Stimulated activated CD4-positive, alpha-beta T cell treated with anti-CD3 and anti-CD28 coated beads, Interleukin-4, amount 100 ng/mL, for 4 hours (primary cell): ENCODE measurements at places on chromosomes 13 and 19.
A peak's percentile ranks its signal among the peaks of the same experiment; 100 is the strongest.

DNA sequence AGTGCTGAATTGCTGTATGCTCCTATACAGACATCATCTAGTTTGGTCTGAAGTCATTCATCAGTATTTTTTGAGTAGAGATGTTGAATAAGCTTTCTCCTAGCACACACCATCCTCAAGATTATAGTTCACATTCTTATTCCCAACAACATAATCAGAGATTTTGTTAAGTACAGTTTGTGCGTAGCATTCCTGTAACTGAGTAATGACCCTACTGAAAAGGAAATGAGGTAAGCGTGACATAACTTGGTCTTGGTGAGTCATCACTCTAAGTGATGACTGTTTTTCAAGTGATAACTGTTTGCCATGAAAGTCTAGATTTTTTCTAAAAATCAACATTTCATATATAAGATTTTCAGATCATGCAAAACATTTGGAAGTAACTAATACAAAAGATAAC is 18.5 kb upstream of the FAM216B start:
- no peak for DNase-seq

DNA sequence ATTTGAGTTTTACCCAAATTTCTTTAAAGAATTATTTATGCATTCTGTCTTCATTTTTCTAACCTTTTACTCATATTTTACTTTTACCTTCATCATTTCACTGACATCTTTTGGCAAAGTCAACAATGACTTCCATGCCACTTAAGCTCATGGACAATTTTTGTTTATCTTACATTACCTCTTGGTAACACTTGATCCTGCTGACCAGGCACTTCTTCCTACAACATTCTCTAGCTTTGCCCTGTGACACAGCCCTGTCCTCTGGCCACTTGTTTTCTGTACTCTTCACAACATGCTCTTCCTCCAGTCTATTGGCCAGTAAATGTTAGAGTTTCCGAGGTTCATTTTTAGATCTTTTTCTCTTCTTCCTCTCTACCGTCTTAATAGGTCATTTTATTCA is 377.2 kb downstream of the SUCLA2 start:
- no peak for DNase-seq

- no peak for DNase-seq
These were observed 46.2 kb downstream of the IPO5 start for GRCh38 chr13:97999653-98000052.

DNA sequence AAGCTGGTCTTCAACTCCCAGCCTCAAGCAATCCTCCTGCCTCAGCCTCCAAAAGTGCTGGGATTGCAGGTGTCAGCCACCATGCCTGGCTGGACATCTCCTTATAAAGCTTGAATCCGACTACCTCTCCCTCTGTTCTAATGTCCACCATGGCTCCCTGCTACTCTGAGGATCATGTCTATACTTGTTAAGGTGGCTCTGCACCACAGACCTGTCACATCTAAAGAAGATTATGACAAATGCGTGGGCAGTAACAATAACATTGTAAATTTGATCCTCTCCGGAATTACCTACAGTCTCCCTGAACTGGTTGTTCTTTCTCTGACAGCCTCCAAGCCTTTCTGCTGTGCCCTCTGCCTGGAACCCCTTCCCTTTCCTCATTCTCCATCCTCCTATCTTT is 1.8 kb downstream of the NXNL1 start:
- no peak for DNase-seq

- no peak for DNase-seq
These were observed 13.5 kb downstream of the ERVV-2 start for GRCh38 chr19:53057904-53058580.

DNA sequence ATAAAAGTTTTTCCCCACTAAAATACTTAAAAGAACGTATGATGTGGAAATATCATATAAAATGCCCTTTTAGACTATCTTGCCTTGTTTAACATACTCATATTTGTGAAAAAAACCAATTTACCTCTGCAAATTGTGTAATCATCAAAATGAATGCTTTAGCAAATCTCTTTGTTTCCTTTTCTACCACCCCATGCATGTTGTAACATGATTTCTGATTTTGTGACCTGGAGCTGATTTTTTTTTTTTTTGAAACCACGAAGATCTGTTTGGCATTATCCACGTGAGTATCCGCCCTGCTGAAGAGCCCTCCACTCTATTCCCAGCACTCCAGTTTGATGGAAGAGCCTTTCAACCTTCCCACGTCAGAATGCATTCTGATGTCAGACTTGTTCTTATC is 245.8 kb upstream of the NBEA start:
- DNase-seq = no peak

DNA sequence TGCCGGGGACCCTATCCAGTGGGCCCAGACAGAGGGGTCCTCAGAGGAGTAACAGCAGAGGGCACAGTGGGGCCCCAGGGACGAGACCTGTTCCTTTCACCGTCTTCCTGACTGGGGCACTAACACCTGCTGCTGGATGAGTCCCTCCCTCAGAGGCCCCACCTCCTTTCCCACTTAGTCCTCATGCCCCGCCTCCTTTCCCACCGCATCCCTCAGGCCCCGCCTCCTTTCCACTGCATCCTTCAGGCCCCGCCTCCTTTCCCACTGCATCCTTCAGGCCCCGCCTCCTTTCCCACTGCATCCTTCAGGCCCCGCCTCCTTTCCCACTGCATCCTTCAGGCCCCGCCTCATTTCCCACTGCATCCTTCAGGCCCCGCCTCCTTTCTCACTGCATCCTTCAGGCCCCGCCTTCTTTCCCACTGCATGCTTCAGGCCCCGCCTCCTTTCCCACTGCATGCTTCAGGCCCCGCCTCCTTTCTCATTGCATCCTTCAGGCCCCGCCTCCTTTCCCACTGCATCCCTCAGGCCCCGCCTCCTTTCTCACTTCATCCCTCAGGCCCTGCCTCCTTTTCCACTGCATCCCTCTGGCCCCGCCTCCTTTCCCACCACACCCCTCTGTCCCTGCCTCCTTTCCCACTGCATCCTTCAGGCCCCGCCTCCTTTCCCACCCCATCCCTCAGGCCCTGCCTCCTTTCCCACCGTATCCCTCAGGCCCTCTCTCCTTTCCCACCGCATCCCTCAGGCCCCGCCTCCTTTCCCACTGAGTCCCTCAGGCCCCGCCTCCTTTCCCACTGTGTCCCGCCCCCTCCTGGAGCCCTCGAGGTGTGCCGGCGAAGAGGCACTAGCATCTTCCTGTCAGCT is 6.7 kb downstream of the SPPL2B start:
- DNase-seq = no peak

GRCh38 chr13:98981369-98982080 is 3.7 kb upstream of the DOCK9 start:
- no peak for DNase-seq

DNA sequence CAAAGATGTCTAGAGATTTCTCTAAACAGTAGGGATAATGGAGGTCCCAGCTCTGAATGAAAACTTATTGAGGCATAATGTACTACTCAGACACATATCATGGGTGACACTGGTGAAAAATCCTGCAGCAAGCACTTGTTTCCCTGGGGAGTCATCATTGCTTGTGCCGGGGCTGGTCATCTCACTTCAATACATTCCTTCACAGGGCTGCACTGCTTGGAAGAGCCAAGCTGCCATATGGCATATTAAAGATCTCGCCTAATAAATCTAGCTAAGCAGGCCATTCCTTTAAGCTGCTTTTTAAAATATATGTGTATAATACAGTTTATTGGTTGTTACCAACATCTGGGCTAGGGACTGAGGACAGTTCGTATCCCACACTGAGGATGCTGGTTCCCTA is 332.2 kb upstream of the GPC6 start:
- DNase-seq = no peak

DNA sequence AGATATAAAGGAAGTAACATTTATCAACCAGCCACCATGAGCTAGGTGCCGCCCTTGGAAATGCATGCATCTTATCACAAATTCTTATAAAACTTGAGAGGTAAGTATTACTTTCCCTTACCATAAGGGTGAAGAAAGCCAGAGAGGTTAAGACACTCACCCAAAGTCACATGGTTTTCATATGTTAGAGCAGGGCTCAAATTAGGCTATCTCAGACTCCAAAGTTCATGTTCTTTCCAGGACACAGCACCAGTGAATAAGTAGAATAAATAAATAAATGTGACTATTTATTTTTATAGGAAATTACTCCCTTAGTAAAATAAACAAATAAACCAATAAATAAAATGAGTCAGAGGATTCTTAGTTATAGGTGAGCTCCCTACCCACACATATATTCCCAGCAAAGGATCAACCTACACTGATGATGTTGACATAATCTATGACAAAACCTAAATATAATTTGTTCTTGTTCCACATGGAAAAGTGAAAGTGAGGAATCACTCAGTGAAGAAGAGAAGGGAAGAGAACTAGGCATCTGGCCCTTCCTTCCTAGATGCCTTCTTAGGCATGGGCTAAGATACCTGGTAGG is 27.2 kb downstream of the SPRY2 start:
- DNase-seq = no peak

GRCh38 chr19:5132698-5133651 is 164.1 kb downstream of the KDM4B start:
- DNase-seq = no peak

DNA sequence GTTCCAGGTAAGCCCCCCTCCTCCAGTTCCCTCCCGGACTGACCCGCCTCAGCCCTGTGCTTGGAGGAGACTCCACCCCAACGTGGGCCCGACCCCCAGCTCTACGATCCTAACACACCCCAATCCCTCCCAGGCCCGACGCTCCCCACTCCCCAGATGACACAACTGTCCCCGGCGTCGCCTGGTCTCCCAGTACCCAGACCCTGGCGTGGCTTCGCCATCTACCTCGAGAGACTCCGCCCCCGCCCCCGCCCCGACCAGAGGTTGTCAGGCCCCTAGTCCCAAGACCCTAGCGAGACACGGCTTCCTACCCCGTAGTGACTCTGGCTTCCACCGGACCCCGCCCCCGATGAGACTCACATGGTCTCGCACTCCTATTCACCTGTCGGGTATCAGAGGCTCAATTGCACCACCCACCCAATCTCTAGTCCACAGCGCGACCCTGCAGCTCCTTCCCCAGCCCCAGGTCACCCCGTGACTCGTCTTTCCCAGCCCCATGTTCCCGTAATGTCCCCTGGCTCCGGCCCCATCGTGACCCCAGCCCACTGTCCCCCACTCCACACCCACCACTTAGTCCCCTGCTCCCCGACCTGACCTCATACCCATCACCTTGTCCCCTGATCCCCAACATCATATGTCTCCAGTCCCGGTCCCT is 2.9 kb downstream of the CD37 start:
- DNase-seq = no peak

GRCh38 chr13:109389892-109390345 is 396.5 kb downstream of the IRS2 start:
- no peak for DNase-seq

- DNase-seq = no peak
These were observed 123.8 kb downstream of the SIPA1L3 start for GRCh38 chr19:38030686-38031422.

- no peak for DNase-seq
These were observed 52.6 kb upstream of the OLFM4 start for GRCh38 chr13:52975969-52976368.

DNA sequence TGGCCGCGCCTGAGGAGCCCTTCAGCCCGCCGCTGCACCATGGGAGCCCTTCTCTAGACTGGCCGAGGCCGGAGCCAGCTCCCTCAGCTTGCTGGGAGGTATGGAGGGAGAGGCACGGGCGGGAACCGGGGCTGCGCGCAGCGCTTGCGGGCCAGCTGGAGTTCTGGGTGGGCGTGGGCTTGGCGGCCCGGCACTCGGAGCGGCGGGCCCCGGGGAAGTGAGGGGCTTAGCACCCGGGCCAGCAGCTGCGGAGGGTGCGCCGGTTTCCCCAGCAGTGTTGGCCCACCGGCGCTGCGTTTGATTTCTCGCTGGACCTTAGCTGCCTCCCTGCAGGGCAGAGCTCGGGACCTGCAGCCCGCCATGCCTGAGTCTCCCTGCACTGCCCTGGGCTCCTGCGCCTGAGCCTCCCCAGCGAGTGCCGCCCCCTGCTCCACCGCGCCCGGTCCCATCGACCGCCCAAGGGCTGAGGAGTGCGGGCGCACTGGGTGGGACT is 1890.0 kb upstream of the PCDH20 start:
- DNase-seq = no peak

GRCh38 chr13:51325837-51326236 is 13.7 kb upstream of the SERPINE3 start:
- DNase-seq = no peak

DNA sequence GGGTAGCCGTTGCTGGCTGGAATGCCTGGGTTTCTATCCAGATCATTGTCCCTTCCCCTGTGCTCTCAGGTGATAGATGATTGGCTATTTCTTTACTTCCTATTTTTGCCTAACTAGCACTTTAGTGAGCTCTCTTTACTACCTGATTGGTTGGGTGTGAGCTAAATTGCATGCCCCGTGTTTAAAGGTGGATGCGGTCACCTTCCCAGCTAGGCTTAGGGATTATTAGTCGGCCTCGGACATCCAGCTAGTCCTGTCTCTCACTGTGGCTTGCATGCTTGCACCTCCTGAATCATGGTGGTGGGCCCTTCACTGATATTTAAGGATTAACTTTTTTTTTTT is 10.1 kb downstream of the TTYH1 start:
- DNase-seq = no peak

GRCh38 chr13:45863709-45864590 is 12.4 kb upstream of the SIAH3 start:
- DNase-seq = no peak

DNA sequence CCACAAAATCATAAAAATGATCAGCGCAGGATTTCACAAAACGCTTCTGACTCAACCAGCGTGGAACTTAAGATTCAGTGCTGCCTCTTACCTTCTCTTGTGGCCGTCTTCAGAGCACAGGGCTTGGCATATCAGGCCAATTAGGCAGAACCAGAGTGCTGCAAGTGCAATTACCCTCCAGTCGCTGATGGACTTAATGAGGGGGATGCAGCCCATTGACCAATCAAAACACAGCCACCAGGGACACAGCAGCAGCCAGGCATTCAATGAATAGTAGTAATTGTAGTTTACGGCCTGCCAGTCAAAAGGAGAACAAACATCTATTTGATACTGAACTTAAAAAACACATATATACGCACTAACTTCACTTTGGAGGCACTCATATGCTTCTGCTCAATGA is 38.2 kb downstream of the TMTC4 start:
- DNase-seq = no peak

- DNase-seq = peak; percentile 62
These were observed at the start of gene COMMD6 for GRCh38 chr13:75537401-75538365. Gene COMMD6 (minus strand): TSS chr13:75537841. CDS start chr13:75537805, 36 bp downstream.

DNA sequence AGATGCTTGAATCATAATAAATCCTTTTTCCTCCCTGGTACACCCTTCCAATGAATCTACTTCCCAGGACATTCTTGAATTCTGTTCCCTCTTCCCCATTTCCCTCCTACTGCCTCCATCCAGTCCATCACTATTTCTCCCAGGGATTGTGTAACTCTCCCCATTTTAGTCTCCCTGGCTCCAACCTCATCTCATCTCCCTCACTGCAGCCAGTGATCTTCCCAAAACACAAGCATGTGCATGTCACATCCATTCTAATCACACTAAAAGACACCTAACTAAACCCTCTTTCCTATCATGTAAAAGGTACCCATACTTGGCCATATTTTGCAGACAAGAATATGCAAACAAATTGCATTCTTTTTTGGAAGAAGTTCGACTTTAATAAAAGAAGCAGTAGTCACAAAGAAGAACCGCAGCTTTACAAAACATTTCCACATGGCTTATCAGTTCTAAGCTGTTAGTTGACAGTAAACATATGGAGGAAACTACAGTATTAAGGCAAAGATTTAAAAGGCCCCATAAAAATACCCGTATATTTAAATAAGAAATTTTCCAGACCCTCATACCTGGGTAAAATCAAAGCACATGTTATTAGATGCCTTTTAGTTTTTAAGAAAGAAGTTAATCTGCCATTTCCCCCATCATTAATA is 111.0 kb downstream of the KCTD12 start:
- no peak for DNase-seq
